ENCODE measurements at places on chromosomes 2 and 18.
A peak's percentile ranks its signal among the peaks of the same experiment; 100 is the strongest.

DNA sequence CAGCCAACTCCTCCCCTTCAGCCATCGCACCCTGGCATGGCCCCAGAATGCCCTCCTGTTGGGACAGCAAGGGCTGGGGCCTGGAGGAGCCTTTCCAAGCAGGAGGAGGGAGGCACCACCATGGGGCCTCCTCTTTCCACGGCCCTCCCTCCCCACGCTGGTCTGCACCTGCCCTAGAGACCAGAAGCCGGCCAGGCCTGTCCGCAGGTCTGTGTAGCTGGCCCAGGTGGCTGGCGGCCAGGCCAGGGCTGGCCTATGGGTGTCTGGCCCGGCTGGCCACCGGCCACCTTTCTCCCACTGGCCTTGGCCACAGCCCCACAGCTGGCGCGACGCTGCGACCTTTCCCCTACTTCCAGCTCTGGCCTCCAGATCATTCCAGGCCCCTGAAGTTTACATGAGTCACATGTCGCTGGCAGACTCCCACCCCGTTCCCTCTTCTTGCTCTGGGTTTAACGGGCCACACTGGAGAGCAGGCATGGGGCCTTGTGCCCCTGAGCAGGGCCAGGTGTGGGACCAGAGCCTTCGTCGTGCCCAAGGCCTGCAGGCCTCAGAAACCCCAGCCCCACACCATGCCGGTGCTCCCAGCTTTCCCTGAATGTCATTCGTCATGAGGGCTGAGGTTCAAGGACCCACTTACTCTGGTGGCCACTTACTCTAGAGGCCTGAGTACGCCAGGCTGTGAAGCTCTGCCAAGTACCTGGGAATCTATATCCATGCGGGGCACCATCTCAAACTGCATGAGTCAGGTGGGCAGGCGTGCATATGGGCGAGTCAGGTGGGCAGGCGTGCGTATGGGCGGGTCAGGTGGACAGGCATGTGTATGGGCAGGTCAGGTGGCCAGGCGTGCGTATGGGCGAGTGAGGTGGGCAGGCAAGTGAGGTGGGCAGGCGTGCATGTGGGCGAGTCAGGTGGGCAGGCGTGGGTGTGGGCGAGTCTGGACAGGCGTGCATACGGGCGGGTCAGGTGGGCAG is 33.3 kb upstream of the KLF11 start:
- DNase-seq = no peak

DNA sequence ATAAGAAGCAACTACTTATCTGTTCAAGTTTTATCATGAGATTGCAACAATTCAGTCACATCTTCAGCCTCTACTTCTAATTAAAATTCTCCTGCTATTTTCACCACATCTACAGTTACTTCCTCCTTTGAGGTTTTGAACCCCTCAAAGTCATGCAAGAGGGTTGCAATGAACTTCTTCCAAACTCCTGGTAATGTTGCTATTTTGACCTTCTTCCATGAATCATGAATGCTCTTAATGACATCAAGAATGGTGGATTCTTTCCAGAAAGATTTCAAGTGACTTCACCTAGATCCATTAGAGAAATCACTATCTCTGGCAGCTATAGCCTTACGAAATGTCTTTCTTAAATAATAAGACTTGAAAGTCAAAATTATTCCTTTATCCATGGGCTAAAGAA is 1052.8 kb upstream of the NRXN1 start:
- DNase-seq = no peak

- no peak for DNase-seq
These were observed 18.7 kb downstream of the ZFP36L2 start for GRCh38 chr2:43207553-43208300.

DNA sequence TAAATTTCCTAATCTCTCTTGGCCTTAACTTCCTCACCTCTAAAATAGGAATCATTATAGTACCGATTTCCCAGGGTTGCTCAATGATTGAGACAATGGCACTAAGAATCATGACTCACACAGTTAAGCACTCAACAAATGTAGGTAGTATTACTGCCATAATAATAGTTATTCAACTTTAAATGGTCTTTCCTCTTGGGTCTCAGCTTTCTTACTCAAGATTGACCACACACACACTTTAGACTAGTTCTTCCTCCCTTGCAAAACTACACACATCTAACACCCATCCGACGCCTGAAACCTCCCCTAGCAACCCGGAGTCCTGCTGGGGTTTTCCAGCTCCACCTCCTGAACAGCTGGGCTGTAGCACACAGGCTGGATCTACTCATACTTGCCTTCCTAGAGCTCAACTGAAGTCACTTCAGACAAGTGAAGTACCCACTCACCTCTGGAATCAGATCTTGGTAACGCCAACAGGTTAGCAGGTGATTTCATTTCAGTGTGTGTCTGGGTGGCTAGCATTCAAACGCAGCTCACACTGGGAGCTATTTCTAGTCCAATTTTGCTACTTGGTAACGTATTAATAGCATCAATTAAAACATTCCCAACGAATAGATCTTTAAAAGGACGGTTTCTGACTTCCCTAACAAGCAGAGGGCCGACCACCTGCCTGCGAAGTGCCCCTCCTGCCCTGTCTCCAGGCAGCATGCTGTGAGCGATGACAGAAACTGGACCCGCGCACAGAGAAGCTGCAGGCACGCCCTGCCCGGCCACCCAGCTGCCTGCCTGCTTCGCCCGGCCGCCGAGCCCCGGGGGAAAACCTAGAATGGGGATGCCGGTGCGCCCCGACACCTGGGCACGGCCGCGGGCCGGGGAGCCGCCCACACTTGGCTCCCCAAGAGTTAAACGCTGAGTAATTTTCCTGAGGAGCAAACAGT is 1.1 kb downstream of the UXS1 start:
- DNase-seq = peak; percentile 49

DNA sequence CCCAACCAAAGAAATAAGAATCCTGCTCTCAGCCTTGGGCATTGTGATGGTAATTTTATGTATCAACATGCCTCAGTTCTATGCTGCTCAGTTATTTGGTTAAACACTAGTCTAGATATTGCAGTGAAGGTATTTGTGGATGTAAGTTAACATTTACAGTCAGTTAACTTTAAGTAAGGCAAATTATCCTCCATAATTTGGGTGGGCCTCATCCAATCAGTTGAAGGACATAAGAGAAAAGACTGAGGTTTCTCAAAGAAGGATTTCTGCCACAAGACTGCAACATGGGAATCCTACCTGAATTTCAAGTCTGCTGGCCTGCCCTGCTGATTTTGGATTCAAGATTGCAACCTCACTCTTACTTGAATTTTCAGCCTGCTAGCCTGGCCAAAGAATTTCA is 975.5 kb upstream of the ACVR2A start:
- DNase-seq = no peak

- no peak for DNase-seq
These were observed 13.6 kb downstream of the COL4A4 start for GRCh38 chr2:227150222-227150936.

- no peak for DNase-seq
These were observed 54.0 kb downstream of the EMILIN2 start for GRCh38 chr18:2900684-2901422.

DNA sequence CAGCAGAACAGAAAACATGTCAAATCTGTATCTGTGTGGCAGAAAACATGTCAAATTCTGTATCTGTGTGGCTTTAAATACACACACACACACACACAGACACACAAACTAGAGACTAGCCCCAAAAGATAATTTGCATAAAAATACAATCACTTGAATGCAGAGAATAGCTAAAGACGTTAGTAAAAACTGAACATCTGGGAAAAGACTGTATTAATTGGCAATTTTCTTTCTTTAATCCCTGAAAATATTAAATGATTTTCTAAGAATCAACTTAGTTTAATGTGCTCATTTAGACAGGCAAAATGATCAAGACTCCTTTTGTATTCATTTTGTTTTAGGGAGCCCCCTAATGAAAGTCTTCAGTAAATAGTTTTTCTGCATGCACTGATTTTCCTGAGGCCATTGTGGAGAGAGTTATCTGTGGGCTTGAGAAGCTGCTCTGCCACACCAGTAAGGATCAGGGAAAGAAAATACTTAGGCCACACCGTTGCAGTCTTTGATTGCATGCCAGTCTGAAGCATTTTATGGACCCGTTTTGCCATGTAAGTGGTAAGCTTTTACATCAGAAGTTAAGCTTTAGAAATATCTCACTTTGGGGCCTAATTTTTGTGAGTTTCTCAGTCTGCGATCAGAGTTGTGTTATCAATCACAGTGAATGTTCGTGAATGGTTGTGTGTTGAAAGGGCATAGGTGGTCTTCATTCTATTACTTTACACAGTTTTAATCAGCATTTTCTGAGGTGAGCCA is 2.2 kb downstream of the SPATS2L start:
- DNase-seq = no peak

GRCh38 chr2:239266779-239267287 is 134.0 kb downstream of the HDAC4 start:
- no peak for DNase-seq

DNA sequence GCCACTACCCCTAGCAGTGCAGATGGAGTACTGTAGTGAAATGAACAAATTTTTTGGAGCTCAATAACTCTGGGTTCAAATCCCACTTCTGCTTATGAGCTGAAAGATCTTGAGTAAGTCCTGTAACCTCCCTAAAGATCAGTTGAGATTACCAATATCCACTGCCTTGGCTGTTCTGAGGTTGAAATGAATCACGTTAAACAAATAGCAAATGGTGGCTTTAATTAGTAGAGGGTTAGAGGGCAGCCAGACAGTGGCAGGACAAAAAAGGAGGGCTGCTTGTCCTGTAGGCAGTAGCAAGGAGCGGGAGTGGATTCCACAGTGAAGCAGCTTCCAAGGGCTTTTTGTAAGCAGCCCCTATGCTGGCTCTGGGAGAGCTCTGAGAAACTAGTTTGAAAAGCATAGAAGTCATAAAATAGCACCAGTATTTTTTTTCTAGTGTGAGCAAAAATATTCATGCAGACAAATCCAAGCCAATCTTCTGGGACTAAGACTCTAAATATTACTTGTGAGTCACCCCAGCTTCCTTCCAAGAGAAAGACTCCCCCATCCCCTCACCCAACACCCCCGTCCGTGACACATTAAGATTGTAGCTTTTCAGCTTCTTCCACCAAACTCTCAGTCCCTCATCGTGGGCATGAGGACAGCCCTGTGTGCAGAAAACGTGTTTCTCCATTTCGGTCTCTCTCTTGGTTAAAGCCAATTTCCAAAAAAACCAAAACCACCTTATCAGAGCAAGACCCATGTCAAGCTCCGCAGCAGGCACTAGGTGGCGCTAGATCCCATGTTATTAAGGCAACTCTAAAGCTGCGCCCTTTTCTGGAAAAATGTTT is 123.5 kb upstream of the LGALSL start:
- peak; percentile 46 for DNase-seq

- no peak for DNase-seq
These were observed 134.5 kb downstream of the NAPG start for GRCh38 chr18:10660179-10660884.

DNA sequence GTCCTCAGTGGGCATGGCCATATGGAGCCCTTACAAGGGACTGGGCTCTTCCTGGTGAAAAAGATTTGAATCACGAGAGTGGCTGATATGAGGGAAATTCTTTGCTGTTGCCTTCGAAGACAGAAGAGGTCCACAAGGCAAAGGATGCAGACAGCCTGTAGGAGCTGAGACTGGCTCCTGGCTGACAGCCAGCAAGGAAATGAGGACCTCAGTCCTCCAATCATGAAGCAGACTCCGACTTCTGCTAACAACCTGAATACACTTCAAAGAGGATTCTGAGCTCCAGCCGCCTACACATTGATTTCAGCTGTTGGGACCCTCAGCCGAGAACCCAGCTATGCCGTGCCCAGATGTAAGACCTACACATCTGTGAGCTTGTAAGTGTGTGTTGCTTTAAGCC is 3.0 kb upstream of the ST8SIA5 start:
- DNase-seq = no peak

DNA sequence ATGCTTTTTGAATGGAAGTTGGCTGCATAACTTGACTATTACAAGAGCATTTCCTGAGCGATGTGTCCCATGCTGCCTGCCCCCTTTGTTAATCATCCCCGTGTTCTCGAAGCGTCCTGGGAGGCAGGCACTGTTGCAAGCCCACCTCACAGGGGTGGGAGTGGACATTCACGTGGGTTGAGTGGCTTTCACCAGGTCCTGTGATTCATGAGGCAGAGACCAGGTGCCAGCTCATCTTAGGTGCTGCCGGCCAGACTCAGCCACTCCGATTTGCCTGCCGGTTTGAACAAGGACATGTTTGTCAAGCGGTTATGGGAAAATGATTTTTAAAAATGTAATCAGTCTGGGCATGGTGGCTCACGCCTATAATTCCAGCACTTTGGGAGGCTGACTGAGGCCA is 112.5 kb downstream of the ZNF532 start:
- no peak for DNase-seq

DNA sequence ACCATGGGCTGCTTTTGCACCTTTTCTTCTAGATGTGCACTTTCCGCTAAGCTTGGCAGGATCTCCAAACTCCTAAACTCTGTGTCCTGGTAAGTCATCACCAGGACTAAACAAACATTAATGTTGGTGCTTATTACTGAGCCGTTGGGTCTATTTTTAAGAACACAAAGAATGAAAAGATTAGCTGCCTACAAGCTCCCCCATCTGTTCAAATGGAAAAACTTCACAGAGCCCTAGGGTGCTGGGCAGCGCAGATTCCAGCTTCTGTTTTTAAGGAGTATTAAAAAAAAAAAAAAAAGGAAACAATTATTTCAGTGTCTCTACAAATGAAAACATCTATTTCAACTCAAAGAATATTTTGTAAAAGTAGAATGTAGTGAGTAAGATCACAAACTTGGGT is 97.8 kb upstream of the AQP4 start:
- DNase-seq = no peak

GRCh38 chr2:234953116-234954031 is 1.6 kb downstream of the SH3BP4 start:
- no peak for DNase-seq

GRCh38 chr18:37864122-37864521 is 298.5 kb upstream of the CELF4 start:
- no peak for DNase-seq

All from AG04449 (cell line).